Nasal cavity respiratory epithelium epithelial cell of viscerocranial mucosa (primary cell): ENCODE measurements at places on chromosomes 1 and 21. TPM values are rescaled to one million over a fixed set of nuclear protein-coding genes. Genes with fewer than 3 reads are reported as not detected.

Gene ATP1A4
- total RNA-seq, result not detected in 2 replicates

Gene BNIPL
- total RNA-seq, result 3.3 and 7.5 TPM in 2 replicates

Gene TDRD5
- total RNA-seq, result under 0.01 TPM in 1 of 2 replicates, not detected in the other

Gene CELSR2
- 14.7 and 117 TPM in 2 replicates for total RNA-seq

Gene TSPAN2
- total RNA-seq, result 2.6 TPM in 1 of 2 replicates, not detected in the other

Gene RNPC3
- total RNA-seq, result 2.4 and 5.4 TPM in 2 replicates

Gene ABCA4
- under 0.01 and 1.1 TPM in 2 replicates for total RNA-seq

Gene ASB17
- total RNA-seq, result not detected in 2 replicates

Gene ACTN2
- under 0.01 TPM in 1 of 2 replicates, not detected in the other for total RNA-seq
